ENCODE measurements at places on chromosomes 6 and 20.

DNA sequence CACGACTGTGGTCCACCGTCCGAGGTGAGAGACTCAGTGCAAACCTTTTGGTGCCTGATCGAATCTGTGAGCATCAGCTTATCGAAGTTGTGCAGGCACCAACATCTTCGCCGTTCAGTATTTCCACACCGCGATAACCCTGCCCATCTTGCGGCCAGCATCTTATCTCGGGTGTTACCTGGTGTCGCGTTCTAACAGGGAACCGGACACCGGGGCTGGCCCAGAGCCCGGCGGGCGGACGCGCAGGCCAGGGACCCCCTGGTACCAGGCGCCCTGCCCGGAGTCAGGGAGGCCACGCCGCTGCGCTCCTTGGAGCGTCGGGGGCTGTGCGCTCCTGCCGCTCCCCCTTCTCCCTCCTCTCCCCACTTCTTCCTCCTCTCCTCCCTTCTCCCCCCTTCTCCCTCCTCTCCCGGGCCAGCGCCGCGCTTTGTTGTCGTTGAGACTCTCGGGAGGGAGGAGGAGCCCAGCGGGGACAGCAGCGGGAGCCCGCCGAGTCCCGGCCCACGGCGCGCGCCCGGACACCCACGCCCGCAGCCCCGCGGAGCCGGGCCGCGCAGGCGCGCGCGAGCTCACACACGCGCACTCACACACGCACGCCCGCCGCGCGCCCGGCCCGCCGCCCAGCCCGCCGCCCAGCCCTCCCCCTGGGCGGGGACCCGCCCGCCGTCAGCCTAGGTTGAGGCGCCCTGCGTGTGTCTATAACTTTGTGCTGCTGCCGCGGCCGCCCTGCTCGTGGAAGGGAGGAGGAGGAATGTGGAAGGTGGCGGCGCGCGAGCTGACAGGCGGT lies 1.4 kb upstream of the FOXO3 start:
- peak; percentile 93 for DNase-seq

DNA sequence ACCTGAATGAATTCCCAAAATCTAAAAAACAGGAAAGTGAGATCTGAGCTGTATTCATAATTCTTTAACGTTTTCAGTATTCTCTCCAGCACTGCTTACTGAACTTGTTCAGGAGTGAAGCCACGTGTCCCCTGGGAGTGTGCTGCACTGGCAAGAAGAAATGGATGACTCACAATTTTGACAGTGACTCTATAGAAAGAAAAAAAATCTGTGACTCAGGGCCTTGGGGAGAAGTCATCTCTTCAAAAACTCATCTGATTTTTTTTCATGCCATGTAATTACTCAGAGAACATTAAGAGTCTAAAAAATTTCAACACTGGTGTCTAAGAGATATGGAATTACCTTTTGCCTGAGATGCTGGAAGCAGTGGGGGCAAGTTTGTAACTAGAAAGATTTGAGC lies 39.7 kb downstream of the ANKEF1 start:
- DNase-seq: no peak

DNA sequence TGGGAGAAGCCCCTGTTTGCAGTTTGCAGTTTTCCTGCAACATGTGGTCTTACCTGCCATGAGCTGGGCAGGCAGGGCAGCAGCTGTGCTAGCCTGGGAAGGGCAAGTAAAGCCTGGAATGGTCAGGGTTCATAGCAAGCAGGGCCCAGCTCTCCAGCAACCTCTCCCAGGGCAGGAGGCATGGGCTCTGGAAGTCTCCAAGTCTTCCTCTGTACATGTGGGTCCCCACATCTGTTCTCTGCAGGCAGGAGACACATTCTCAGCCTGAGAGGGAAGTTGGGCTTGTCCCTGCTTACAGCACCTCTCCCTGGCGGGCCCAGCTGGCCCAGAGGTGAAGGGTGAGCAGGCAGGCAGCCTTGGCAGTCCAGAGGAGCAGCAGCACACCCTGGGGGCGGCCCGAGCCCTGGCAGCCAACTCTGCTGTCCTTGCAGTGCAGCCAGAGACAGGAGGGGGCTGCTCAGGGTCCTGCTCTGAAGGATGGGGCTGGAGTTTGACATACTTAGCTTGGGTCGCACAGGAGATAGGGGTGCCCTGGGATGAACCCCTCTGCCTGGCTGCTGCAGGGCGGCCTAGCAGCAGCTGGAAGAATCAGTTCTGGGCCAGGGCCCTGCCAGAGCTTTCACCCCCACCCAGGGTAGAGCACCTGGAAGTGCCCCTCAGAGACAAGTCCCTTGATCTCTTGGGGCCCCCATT lies 176.0 kb downstream of the MRPL14 start:
- no peak for DNase-seq

DNA sequence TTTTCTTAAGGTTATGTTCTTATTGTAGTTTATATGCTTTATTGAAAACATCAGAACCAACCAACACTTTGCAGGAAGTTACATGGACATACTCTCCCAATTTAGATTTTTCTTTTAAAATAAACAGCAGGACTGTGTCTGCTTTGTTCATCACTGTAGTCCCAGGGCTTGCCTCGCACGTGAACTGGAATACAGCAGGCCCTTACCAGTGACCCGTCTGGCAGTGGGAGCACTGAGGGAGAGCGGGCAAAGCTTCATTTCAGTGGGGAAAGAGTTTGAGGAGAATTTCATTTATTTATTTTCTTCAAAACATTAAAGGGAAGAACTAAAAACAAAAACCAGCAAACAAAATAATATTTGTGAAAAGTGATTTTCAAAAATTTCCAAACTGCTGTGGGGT lies 230.8 kb downstream of the PAX1 start:
- no peak for DNase-seq

- DNase-seq: no peak
These were observed 44.7 kb downstream of the BMP6 start for GRCh38 chr6:7770601-7771000.

GRCh38 chr20:17827079-17827478 lies 127.3 kb downstream of the BANF2 start:
- DNase-seq: no peak

DNA sequence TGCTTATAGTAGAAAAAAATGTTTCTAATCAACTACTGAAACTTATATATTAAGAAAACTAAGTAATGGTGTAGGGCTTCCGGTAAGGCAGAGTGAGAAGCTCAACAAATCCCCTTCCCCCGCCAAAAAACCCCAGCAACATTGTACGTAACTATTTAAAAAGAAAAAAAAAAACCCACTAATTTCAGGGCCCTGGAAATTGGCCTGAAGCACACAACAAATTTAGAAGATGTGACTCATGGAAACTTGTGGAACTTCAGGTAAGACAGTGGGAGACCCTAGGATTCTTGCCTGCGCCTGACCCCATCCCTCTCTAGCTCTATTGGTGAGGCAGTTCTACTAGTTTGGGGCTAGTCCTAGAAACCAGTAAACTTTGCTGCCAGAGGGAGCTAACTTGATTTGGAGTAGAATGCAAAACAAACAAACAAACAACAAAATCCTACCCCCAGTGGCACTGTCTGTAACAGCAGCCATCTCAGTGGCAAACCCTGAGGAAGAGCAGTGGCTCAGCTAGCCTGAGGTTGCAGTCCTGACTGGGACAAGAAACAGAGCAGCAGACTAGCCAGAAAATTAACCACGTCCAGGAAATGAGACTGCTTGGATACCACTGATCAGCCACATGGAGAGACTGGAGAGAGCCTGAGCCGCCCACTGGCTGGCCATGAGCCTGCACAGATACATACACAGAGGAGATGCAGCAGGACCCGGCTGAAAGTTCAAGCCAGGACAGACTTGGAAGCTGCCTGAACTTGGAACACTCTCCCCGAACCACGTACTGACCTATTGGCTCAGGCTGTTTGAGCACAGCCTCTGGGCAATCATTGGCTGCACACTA lies 135.1 kb downstream of the TBXT start:
- no peak for DNase-seq

DNA sequence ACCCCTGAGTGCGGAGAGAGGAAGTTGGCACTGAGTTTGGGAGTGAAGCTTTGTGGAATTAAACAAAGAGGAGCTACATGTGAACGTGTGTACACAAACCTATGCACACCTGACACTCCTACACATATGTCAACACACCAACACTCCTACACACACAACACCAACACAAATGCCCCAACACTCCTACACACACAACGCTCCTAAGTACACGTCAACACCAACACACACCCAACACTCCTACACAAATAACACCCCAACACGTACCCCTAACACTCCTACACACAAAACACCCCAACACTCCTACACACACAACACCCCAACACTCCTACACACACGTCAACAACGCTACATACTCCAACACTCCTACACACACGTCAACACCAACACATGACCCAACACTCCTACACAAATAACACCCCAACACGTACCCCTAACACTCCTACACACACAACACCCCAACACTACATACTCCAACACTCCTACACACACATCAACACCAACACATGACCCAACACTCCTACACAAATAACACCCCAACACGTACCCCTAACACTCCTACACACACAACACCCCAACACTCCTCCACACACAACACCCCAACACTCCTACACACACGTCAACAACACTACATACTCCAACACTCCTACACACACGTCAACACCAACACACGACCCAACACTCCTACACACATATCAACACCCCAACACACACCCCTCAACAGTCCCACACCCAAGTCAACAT lies 40.1 kb upstream of the ZBP1 start:
- DNase-seq: no peak

GRCh38 chr20:13487202-13487601 lies 151.5 kb downstream of the TASP1 start:
- DNase-seq: no peak

- DNase-seq: no peak
These were observed 6.8 kb downstream of the NPBWR2 start for GRCh38 chr20:64100566-64100888.

DNA sequence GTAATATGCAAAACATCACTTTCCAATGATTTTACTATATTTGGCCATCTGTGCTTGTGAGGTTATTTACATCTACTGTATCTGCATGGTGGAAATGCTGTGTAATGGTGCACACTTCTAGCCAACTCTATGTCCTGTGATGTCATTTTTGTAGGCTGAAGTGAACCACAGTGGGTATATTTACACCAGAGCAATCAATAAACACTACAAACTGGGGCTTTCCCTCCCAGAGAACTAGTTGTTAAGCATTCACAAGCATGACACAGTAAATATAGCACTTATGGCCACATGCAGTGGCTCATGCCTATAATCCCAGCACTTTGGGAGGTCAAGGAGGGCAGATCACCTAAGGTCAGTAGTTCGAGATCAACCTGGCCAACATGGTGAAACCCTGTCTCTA lies 4.9 kb downstream of the SLC22A2 start:
- DNase-seq: no peak

DNA sequence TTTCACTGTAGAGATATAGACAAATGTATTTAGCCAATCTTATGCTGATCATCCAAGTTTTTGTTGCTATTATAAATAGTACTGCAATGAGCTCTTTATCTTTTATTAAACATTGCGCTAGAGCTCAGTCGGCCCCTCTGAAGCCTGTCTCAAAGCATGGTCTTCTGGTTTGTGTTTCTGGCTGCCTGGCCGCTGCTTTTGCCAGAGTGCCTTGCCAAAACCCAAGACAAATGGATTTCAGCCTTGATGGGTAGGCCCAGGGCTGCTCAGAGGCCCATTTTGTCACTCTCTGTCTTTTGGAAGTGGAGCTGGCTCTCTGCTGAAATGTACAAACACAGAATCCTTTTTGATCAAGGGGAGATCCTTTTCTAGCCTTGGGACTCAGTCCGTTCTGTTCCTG lies 102.9 kb upstream of the KCNG1 start:
- DNase-seq: no peak

GRCh38 chr6:169495601-169496000 lies 206.2 kb downstream of the WDR27 start:
- no peak for DNase-seq

- DNase-seq: no peak
These were observed 79.0 kb upstream of the ATXN1 start for GRCh38 chr6:16840291-16840690.

DNA sequence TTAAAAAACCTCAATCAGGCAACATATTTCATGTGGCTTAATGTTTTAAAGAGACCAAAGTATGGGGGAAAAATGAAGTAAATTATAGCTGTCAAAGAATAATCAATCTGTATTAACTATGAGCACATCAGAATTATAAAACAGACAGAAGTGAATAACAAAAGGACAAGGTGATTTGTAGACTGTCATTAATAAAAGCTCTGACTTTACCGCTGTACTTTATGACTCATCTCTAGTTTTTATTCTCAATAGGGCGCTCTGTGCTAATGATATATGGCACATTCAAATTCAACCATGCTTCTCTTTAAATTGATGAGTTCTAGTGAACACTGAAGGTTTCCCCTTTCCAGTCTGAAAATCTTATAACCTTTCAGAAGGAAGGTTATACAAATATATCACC lies 72.0 kb downstream of the PREP start:
- DNase-seq: no peak

DNA sequence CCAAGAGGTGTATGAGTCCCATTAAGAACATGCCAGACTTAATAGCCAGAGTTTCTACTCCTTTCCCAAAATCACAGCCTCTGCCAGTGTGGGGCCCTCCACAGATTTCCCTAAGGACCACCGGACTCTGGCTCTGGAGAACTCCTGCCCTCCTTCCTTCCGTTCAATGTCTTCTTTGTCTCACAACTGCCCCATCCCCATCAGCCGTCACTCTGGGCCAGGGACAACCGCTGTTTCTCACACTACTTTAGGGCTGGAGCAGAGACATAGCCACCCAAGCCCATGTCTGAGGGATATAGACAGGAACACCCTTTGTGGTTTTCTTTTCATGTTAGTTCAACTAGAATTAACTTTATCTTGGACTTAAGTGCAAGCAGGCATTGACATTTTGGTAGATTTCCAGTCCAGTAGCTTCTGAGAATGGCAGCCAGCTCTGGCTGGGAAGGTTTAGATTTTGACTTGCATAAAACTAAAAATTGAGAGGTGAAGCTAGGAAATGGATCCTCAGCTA lies 6.7 kb upstream of the ACSS1 start:
- no peak for DNase-seq

Measured in hypothalamus (tissue), 51 donors.